ENCODE measurements at places on chromosomes 1 and 21.

- DNase-seq: no peak
These were observed 234.3 kb downstream of the CAMTA1 start for GRCh38 chr1:7019510-7019909.

GRCh38 chr1:15188130-15188524 is 34.6 kb downstream of the TMEM51 start:
- no peak for DNase-seq

DNA sequence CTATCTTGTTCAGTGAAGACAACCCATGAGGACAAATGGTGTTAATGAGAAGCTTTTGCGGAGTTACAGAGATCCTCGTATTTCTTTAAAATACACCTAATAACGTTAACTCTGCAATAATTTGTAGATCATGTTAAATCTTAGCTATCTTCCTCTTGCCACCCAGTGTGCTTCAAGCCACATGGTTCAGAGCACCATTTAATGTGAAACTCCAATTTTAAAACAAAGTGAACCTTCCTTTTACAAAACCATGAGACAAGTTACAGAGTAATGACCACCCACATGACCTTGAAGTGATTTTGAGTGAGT is 1.7 kb upstream of the KCNE2 start:
- no peak for DNase-seq

DNA sequence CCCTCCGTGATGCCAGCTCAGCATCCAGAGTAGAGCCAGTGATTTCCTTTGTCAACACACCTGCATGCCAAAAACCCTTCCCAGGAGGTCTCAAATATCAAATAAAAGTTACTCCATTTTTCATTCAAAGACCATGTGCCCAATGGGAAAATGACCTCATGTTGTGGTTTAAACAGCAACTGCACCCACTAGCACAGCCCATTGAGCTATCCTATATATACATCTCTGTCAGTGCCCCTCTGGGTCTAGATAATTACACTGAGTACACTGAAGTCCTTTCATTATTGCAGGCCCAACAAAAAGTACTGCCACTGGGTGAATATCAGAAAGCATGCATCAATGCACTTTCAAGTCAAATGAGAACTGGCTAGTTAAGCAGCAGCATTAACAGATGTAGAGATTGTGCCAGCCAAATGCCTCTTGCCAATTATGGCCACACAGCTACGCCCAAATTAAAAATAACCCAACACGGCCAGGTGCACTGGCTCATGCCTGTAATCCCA is 117.7 kb downstream of the SLC45A1 start:
- no peak for DNase-seq

GRCh38 chr1:156052862-156053767 is 483 bp downstream of the UBQLN4 start:
- no peak for DNase-seq

- no peak for DNase-seq
These were observed 2.7 kb downstream of the SCYL3 start for GRCh38 chr1:169890761-169891538.

- DNase-seq: no peak
These were observed 24.0 kb downstream of the AGPAT3 start for GRCh38 chr21:43889069-43889468.

DNA sequence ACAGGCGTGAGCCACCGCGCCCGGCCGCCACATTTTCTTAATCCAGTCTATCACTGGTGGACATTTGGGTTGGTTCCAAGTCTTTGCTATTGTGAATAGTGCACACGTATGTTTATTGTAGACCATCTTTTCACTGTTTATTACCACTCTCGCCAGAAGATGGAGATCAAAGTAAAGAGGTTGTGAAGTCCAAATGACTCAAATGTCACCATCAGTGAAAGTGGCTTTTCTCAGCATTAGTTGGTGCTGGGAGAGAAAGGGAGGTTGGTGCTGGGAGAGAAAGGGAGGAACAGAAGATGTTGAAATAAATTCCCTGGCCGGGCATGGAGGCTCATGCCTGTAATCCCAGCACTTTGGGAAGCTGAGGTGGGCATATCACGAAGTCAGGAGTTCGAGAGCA is 10.4 kb upstream of the UHMK1 start:
- DNase-seq: no peak

DNA sequence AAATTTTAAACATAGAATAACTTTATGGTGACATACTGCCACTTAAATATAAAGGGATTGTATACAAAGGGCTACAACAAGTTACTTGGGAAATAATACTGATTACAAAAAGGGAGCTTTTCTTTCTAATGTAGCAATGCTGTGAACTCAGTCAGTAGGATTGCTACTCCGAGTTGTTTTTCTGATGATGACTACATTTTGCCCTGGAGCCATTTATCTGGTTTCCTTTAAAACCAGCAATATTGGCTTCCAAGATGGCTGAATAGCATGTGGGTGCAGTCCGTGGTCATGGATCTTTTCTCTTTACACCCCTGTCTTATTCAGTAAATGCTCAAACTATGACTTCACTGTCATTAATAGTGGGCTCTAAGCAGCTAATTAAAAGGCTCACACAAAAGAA is 92.6 kb upstream of the NEK7 start:
- no peak for DNase-seq

- DNase-seq: peak; percentile 29
These were observed 30.2 kb upstream of the DDX59 start for GRCh38 chr1:200699871-200700270.

GRCh38 chr1:35044431-35044830 is 12.7 kb upstream of the ZMYM6 start:
- peak; percentile 28 for DNase-seq

GRCh38 chr1:187032316-187032981 is 203.7 kb downstream of the PLA2G4A start:
- no peak for DNase-seq

GRCh38 chr1:2459757-2460156 is 16.3 kb upstream of the PLCH2 start:
- DNase-seq: no peak

DNA sequence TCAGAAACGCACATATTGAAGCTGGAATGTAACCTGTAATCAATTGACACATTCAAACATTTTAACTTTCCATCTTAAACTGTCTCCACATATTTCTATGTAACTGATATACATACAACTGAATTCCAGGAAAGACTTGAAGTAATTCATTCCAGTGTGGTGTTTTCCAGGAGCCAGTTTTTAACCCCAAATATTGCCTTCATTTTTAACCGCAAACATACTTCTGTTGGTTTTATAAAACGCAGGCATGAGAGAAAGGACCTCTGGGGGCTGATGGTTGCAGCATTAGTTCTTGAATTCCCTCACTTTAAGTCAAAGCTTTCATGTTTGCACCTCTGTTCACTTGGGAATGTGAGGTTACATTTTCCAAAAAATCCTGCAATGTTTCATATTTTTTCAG is 204.1 kb downstream of the CRB1 start:
- DNase-seq: peak; percentile 32

DNA sequence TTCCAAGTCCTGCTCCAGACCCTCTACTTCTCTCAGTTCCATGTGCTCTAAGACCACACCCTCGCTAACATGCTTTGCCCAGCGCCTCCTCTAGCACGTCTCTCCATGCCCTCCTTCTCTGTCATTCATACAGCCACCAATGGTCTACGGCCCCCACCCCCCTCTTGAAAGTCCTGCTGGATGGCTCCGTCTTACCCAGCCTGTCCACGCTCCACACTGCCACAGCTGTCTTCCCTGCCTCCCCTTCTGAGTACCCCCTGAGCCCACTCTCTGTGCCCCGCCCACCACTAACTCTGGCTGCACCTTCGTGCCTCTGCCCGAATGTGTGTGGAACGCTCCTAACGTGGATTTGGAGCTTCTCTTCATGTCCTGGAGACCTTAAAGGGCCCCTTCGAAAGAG is 244.6 kb downstream of the TRABD2B start:
- DNase-seq: no peak

- DNase-seq: no peak
These were observed 10.4 kb upstream of the KLF18 start for GRCh38 chr1:44151808-44152207.

DNA sequence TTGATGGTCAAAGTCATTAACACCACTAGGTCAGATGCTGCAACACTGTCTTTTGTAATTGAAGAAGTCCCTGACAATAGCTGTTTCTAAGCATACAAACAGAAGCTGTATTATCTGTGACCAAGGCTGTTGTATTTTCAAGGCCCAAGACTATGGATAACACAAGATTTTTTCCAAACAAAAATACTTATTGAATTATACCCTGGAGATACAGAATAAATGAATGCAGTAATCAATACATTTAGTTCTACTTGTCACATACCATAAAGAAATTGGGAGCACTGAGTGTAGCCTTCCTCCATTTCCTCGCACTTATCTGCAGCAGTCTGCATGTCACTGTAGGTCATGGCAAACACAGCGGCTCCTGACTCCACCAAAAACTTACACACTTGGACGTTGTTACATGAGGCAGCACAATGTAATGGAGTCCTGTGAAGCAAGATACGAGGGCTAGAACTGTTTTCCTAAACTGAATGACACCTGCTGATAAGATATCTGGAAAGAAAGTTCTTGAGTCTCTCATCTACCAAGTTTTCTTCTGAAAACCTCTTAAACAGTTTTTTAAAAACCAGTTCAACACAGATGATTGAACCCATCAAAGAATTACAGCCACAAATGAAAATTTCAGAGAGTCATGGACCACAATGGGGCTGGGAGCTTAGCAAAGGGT is 56.9 kb downstream of the TP53BP2 start:
- no peak for DNase-seq

DNA sequence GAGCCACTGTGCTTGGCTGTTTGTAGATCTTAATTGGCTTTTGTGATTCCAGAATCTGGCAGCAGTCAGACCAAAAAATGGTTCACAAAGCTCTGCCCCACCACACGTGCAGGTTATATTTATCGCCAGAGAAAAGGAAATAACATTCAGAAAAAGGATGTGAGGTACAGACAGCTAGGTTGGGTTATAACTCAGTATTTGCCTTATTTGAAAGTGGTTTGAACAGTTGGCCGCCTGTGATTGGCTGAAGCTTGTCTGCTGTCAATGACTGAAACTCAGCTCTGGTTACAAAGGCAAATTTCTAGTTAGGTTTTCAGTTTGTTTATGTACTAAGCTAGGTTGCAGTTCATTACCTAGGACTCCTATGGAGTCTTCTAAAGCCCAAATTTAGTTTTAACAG is 9.6 kb downstream of the SH3BGR start:
- DNase-seq: no peak

DNA sequence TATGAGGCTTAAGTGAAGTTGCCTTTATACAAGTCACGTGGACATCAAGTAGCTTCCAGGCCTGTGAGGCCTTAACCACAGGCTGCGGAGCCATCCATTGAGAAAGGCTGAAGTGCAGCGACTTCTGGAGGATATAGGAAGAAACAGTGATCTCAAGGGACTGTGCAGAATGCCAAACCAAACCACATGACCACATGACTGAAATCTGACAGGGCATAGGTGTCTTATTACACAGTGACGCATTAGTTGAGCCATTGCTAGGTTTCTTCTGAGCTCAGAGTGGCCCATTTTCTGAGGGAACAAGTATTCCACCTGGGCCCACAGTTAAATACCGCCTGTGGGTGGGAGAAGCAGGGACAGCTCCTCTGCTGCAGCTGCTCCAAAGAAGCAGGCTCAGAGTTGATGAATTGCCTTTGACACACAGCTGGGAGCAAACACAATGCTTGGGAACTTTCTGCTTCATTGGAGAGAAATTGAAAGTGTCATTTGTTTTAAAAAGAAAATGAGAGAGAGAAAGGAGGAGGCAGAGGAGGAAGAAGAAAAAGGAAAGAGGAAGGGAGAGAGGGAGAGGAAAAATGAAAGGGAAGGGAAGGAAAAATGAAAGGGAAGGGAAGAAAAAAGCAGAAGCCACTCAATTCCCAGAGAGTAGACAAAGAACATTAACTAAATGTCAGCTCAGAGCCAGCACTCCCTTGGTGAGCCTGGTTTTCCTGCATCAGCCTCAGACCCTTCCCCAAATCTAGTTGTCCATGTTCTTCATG is 94.4 kb downstream of the COLGALT2 start:
- DNase-seq: peak; percentile 98

GRCh38 chr1:10446790-10447422 is 2.9 kb upstream of the CORT start:
- DNase-seq: no peak

All from fibroblast of skin of left biceps (primary cell).